Activated CD4-positive, alpha-beta T cell treated with anti-CD3 and anti-CD28 coated beads for 1 hour (primary cell): ENCODE measurements at places on chromosomes 16 and 17.

DNA sequence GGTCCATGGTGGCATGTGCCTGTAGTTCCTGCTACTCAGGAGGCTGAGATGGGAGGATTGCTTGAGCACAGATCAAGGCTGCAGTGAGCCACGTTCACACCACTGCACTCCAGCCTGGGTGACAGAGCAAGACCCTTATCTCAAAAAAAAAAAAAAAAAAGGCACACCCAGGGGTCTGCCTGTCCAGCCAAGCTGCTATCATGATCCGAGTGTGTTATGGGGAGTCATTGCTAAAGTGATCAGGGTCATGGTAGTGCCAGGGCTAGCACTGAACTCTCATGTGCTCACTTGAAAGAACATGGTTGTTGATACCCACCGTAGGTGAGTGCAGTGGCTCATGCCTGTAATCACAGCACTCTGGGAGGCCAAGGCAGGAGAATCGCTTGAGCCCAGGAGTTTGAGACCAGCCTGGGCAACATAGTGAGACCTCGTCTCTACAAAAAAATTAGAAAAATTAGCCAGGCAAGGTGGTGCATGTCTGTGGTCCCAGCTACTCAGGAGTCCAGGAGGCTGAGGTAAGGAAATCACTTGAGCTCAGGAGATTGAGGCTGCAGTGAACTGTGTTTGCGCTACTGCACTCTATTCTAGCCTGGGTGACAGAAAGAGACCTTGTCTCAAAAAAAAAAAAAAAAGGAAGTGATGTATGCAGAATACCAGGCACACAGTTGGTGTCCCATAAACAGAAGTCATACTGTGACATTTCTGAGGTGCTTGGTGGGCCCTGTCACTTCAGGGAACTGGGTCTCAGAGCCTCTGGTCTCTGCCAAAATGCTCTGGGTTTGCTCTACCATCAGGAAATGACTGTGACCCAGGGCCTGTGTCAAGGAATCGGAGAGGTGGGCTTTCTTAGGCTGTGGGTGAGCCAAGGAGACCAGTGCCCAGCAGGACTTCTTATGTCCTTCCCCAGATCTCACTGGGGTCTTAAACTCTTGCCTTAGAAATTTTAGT, 2.2 kb downstream of the PRM1 start:
- no peak for DNase-seq

DNA sequence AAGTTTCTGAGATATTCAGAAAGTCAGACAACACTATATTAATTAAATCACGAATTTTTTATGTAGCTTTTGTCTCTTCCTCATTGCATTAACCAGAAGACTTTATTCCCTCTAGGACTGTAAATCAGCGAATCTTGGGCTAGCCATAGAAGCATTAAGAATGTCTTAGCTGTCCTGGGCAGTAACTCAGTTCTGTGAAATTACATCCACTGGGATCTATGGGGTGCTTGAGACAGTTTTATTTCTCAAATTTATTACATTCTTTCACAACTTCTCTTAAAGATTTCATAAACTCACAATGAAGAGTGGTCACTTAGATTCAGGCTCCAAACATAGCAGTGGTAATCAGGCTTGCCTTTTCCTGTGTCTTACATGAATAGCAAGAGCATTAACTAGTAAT, 1153.4 kb downstream of the CDH8 start:
- DNase-seq = no peak

- no peak for DNase-seq
Measured at GRCh38 chr17:32849879-32850278, 27.0 kb downstream of the MYO1D start.

DNA sequence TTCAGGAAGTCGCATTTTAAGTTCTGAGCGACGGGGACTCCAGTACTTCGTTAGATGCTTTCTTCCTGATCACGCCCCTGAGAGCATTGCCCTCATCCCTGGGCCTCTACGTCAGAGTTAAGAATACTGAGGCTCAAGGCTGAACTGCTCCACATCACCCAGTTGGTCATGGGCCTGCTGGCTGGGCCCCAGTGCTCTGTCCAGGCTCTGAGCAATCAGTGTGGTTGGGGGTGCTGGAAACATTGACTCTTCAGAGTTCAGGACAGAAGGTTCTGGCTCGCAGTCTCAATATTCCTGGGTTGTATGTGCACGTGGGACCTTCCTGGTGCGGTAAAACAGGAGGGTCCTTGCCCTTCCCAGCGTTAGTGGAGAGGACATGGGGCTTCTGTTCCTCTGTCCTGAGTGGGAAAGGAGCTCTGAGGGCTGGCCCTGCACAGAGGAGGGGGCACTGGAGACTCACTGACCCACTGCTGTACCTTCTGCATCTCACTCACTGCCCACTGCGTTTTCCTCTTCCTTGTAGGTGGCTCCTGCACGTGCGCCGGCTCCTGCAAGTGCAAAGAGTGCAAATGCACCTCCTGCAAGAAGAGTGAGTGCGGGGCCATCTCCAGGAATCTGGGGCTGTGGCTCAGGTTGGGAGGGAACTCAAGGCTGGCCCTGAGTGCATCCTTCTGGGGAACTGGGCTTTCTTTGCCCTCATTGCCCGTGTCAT, 518 bp downstream of the MT1E start:
- no peak for DNase-seq

DNA sequence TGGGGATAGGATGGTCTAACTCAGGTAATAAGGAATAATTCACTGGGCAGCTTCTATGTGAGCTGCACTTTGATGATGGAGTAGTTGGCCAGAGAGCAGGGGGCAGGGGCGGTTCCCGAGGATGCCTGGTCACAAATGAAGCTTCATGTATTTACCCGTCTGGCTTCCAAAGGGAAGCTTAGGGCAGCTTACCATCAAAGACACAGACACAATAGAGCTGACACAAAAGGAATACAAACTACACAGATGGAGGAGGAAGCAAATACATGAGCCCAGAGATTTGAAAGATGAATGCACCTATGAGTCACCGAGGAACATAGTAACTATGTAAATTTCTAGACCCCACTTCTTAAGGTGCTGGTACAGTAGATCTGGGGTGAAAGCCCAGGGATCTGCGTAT, 8.7 kb upstream of the EMP2 start:
- no peak for DNase-seq

DNA sequence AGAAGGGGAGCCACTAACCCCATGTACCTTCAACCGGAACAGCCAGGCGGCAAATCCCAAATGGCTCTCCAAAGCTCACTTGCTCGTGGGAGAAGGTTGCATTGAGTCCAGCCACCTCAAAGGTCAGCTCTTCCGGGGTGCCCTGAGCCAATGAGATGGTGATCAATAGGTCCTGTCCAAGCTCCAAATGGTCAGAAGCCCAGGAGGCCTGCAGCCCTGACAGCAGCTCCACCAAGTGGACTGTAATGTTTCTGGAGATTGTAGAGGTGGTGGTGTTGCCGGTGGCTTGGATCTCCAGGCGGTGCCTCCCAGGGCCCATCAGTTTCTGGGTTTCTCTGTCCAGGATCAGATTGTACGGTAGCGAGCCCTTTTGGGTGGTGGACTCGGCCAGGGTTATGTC, 39.9 kb upstream of the BCO1 start:
- no peak for DNase-seq

GRCh38 chr16:51553910-51554309, 402.8 kb upstream of the SALL1 start:
- DNase-seq = no peak

DNA sequence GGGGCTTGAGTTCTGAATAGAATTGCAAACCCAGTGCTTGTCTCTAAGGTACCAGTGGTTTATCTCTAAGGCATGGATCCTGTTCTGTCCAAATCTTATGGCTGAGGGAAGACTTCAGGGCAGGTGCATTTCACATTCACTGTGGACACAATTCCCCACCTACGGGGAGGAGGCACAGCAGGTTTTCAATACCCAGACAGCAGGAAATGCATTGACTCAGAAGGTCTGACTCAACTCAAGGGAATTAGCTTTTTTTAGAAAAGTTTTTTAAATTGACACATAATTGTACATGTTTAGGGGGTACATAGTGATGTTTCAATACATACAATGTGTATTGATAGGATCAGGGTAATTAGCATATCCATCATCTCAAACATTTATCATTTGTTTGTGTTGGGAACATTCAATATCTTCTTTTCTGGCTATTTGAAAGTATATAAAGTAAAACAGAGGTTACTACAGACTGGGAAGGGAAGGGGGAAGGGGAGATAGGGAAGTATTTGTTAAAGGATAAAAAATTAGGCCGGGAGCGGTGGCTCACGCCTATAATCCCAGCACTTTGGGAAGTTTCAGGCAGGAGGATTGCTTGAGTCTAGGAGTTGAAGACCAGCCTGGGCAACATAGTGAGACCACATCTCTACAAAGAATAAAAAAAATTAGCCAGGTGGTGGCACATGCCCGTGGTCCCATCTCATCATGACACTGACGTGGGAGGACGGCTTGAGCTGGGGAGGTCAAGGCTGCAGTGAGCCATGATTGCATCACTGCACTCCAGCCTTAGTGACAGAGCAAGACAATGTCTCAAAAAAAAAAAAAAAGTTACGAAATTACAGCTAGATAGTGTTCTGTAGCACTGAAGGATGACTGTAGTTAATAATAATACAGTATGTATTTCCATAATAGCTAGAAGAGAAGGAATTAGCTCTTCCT, 54.9 kb downstream of the RGS9 start:
- DNase-seq = no peak

DNA sequence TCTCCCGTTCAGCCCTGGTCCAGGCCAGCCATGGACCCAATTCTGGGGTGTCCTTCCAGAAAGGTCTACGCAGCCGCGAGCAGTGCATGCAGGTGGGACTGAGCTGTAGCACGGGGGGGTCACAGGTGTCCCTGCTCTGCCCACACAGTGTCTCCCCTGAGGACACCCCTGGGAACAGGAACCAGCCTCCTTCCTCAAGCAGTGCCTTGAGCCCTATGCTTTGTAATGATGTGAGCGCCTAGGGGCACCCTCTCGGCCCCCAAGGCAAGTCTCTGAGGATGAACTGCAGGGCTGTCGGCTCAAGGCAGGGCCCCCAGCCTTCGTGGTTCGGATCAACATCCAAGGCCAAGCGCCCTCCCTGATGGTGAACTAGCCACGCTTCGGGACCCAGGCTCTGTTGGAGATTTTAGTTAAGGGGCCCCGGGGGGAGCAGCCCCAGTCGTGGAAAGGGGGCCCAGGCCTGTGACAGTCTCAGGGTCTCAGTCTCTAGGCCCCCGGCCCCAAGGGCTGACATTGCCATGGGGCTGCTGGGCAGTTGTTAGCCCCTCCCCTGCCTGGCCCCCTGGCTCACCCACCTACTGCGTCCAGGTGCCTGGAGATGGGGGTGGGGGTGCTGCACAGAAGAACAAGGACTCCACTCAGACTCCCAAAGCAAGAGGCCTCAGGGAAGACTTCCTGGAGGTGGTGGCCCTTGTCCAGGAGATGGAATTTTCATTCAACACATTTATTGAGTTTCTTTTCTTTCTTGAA, 2.3 kb downstream of the IL17C start:
- no peak for DNase-seq

DNA sequence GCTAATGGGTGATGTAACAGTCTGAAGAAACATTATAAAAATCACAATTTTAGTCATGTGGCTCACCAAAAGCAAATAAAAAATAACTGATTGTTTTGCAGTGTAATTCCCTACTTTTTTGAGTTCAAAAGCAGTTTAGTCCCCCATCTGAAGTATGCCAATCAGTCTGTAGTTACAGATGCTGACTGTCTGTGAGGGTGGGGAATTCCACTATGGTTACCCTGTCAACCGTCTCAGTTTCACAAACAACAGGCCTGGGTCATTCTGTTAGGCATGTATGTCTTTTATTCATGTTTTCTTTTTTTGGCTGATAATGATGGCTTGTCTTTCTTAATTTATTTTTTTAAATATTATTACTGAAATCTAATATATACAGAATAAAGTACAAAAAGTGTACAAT, 69.3 kb downstream of the STXBP4 start:
- DNase-seq = no peak

GRCh38 chr17:66341462-66341861, 39.0 kb downstream of the PRKCA start:
- DNase-seq = no peak

- DNase-seq = no peak
Measured at GRCh38 chr17:27323538-27324215, 29.8 kb downstream of the WSB1 start.

GRCh38 chr16:87491522-87492290, 1.1 kb downstream of the ZCCHC14 start:
- no peak for DNase-seq

DNA sequence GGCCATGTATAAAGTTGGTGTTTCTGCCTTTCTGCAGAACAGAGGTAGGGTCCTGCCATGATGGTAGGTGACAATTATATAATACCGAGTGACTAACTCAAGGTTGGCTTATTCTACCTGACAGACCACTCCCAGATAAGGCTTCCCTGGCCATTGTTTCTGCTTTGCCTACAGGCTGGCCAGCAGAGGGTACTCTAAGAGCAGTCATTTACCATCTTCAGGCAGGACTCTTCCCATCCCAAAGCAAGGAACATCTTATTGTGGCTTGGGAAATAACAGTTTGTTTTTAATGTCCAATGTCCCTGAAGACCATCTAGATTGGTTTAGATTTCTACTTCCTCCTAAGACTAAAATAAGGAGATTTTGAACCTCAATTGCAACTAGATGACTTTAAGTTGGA, 74.1 kb downstream of the SNX11 start:
- DNase-seq = no peak

DNA sequence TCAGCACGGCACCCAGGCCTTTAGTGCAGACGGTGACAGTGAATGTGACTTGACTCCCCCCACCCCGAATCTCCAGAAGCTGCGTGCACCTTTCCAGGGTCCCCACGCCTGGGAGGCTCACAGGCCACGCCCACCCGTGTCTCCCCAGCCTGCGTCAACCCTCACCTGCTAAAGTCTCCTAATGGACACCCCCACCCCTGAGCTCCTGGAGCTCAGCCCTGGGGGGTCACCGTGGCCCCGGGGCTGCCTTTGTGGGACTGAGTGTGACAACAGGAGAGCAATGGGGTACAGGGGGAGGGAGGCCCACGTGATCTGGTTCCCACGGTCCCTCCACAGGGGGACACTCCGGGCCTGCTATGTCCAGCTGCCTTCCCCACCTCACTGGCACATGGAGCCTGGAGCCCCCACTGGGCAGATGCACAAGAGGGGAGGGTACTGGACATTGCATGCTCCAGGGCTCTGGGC, 7.4 kb upstream of the FASN start:
- DNase-seq = no peak

- no peak for DNase-seq
Measured at GRCh38 chr17:67212231-67212630, 32.8 kb downstream of the HELZ start.

- no peak for DNase-seq
Measured at GRCh38 chr17:74935585-74936469, at the start of gene OTOP3. Gene OTOP3, plus strand, starts transcription at chr17:74935898. Its CDS starts 24 bp downstream, at chr17:74935922.

- no peak for DNase-seq
Measured at GRCh38 chr17:49402706-49403105, 12.0 kb downstream of the PHB1 start.

DNA sequence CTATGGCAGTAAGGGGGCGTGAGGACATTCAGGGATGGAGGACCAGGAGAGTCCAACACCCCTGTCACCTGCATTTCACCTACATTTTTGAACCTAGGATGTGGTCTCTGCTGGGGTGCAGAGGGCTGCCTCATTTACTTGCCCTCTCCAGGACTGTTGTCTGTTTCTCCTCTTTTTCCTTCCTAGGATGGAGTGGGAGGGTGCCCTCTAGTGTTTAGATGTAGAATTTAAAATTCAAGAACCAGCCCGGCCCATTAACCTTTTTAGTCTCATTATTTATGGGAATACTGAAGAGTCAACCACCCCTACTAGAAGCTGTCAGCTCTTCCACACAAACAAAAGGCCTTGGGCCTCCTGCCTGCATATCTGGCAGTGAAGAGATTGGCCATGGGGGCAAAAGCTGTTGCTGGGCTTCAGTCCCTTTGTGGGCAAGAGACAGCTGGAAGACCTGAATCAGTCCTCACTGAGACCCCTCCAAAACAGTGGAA, 2.5 kb upstream of the STARD3 start:
- DNase-seq = no peak

GRCh38 chr17:12977008-12977751, 40.6 kb downstream of the ELAC2 start:
- no peak for DNase-seq
